M059J (cell line): ENCODE measurements at places on chromosomes 4 and X. TPM values are rescaled to one million over a fixed set of nuclear protein-coding genes. Genes with fewer than 3 reads are reported as not detected.

FDCSP gene
- total RNA-seq = not detected in 2 replicates

GRCh38 chrX:72392042-72392441 is 86.3 kb upstream of the CITED1 start:
- peak; percentile 5 for DNase-seq

MAGIX gene
- 0.10 and 4.3 TPM in 2 replicates for total RNA-seq

GRCh38 chr4:108029016-108029720 is 39.5 kb downstream of the HADH start:
- DNase-seq = no peak

ARSH gene
- not detected in 2 replicates for total RNA-seq

DNA sequence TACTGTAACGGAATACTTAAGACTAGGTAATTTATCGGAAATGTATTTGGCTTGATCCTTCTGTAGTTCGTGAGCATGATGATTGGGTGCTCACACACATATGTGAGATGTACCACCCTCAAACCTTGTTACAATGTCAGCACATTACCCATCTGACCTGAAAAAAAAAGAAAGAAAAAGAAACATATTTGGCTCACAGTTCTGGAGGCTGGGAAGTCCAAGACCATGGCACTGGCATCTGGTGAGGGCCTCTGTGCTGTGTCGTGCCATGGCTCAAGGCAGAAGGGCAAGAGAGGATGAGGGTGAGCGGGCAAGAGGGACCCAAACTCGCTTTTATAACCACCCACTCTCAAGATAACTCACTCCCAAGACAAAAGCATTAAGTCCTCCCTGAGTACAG is 7.0 kb upstream of the CLDN24 start:
- DNase-seq = no peak

FRMD7 gene
- total RNA-seq = 0.07 TPM in 1 of 2 replicates, not detected in the other

DNA sequence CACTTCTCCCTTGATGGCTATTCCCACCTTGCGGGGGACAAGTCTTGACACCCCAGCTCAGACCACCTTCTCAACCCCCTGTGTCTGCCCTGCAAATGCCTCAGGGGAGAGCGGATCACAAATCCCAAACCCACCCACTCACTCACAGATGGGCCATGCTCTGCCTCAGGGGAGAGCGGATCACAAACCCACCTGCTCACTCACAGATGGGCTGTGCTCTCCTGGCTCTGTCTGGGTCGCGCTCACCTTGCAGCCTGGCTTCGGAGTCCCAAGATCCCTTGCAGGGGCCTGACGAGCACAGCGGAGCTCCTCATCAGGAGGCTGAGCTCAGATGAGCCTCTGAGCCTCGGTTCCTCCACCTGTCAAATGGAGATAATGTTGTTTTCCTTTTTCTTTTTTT is 38.6 kb downstream of the HTRA3 start:
- no peak for DNase-seq

DNA sequence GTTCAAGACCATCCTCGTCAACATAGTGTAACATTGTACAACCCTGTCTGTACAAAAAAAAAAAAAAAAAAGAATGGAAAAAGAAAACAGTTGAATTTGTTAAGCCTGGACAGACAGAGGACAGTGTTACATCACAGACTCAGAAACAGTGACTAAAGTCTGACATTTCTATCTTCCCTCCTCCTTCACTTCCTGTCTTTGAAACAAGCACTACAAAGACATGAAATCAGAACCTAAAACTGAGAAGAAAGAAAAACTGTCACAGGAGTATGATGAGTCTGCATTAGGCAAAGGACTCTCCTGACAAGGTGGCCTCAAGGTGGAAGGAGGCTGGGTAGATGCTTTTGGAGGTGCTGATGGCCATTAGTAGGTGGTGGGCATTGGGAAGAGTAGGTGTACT is 126.7 kb downstream of the RBM47 start:
- peak; percentile 39 for DNase-seq

DNA sequence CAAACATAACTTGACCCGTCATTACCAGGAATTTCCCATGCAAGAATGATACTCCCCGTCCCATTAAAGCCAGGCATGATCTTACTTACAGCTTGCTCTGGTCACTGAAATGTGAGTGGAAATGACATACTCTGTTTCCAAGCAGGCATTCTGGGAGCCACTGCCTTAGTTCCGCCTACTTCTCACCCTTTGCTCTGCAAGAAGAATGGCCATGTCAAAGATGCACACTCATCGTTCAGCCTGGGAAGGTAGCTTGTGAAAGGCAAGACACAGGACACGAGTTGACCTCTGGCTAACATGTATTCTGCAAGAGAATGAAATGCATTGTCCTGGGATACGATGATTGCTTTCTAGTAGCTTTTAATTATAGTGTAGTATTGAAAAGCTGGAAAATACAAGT is 1144.4 kb downstream of the NLGN4X start:
- peak; percentile 1 for DNase-seq

- DNase-seq = no peak
Observed at GRCh38 chrX:65866146-65866545, 173.7 kb downstream of the VSIG4 start.

- no peak for DNase-seq
Observed at GRCh38 chrX:69123481-69123880, 41.8 kb downstream of the PJA1 start.

CDS1 gene
- 4.7 and 8.0 TPM in 2 replicates for total RNA-seq

HERC3 gene
- total RNA-seq = 5.1 and 8.6 TPM in 2 replicates

DNA sequence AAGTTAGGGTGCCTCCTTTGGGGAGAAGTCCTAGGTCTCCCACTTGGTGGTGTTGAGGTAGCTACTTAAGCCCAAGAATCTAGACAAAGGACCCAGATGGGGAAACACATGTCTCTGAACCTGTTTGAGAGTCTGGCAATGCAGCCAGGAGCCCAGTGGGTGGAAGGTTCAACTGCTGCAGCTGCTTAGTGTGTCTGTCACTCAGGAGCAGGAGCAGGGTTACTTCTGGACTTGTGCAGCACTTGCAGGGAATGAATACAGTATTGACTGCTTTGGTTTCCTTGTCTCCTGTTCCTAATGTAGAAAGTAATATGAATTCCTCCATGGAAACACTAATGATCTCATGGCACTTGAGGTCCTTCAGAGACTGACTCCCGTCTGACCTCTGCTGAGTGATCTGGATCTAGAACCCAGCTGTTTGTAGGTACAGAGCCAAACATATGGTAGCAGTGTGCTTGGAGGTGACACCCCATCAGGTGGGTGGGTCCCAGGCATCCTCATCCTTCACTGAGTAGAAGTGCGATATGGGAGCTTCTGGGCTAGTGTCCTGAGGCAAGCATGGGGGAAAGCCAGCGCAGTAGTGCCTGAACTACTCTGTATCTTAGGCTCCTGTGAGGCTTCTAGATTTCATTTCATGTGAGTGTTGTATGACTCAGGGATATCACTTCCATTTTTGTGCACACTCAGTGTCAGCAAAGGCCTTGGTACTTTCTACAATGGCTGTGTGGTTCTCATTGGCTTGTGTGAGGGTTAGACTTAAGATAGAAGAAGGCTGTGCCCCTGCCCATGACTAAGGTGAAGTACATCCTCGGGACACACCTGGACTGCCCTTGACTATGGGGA is 85.0 kb upstream of the WDR1 start:
- DNase-seq = no peak

DNA sequence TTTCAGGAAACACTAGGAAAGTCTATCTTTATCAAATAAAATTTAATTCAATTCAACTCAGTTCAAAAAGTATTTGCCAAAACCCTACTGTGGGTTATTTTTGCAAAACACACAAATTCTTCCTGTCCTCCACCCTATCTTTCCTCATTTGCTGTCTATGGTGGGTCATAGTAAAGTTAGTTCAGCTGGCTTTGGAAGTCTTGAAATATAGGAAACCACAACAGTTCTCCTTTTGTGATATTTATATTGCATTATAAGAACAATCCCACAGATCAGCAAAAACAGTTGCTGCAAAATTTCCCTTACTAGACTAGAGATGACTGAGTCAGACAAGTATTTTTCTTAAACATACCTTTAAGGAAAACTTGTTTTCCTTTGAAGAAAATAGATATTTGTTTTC is 22.2 kb downstream of the CYBB start:
- DNase-seq = no peak
